ENCODE measurements at places on chromosomes 13 and 19.

- no peak for DNase-seq
These were observed 554.6 kb downstream of the RFC3 start for GRCh38 chr13:34372581-34372980.

GRCh38 chr19:51027873-51028272 is 1.5 kb upstream of the KLK11 start:
- no peak for DNase-seq

DNA sequence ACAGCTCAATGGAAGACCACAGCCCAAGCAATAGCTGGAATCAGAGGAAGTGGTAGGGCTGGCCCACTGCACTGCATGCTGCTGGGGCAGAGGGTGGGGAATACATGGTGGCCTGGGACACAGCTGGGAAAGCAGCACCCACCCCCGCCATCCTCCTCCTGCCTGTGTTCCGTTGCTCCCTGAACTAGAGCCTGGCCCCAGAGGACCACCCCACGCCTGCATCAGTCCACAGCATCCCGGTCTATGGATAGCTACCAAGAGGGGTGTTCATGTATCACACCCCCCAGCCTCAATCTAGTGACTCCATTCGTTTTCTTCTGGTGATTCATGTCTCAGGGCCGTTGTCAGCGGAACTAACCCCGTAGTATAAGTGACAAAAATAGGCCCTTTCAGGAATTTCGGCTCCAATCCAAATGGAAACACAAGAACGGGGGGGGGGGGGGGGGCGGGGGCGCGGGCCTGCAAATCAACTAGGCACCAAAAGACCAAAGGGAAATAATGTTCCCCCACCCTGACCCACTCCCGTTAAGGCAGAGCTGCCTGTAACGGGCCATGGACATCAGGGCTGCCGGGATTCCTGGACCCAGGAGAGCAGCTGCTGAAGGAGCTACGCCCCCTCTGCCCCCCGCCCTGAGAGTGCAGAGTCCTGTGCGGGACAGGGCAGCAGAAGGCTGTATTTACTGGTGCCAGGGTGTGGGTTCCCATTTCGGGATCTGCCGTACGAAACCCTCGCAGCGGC is 18.9 kb upstream of the EPHX3 start:
- DNase-seq, result no peak

DNA sequence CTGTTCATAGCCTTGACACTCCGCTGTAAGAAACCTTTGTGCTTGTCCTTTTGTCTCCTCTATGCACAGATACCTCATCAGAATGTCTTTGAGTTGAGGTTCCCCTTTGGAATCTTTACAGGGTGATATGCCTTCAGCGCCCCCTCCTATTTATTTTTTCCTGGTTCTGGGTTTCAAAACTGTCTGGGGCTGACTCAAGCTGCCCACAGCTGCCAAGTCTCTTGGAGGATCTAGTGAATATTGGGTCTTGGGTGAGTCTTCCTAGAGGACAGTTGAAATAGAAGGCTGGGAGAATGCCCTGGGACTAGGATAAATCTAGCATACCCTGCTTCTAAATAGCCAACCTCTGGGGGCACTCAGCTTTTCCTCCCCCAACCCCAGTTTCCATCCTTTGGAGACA is 930 bp downstream of the ZNF136 start:
- no peak for DNase-seq

DNA sequence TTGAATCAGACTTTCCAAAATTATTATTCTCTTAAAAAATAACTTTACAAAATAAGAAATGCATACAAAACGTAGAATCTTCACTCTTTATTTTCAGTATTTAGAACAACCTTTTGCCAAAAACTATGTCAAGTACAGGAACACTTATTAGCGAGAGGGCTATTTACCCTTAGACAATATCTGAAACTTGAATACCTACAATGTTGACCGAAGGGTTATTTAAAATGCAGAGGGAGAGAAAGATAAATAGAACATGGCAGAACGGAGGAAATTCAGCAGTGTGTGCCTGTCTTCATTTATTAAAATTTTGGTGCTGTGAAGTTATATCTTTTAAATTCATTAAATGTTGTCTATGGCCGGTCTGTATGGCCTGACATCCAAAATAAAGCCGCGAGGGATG is 198.8 kb downstream of the EFNB2 start:
- DNase-seq, result no peak

GRCh38 chr13:100746953-100747683 is 72.5 kb upstream of the TMTC4 start:
- no peak for DNase-seq

DNA sequence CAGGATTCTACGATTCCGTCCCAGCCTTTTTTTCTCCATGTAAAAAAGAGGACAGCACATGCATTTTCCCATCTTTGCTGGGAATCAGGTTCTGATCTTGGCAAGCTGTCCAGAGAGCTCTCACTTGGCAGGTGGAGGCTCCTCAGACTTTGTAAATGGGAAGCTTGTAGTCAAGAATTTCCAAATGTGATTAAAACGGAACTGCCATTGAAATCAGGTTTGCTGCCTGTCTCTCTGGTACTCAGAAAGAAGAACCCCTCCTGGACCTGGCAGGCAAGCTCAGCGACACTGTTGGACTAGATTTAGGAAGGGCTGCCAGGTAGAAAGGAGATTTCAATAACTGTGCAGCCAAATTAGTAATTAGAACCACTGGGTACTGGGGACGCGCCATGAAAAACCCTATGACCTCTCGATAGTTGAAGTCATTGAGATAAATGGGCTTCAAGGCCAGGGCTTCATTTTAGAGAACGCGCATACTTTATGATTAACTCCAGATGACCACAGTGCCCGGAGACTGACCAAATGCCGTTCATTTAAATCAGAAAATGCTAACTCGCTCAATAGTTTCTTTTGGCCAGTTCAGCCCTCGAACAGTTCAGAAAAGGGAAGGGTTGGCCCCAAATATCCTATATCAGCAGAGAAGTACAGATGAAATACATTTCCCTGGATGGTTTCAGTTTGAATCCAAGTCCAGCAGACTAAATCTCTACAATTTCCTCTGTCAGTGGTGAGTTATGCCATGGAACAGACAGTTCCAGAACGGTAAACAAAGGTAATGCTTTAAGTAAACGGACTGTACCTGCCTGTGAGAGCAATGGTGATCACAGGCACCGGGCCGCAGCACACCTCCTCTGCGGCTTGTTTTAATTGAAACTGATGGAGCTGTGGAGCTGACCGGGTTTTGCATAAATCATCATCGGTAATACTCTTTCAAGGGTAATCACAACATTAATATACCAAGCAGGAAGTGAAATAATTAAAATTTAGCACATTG is 517.4 kb downstream of the RFC3 start:
- no peak for DNase-seq

DNA sequence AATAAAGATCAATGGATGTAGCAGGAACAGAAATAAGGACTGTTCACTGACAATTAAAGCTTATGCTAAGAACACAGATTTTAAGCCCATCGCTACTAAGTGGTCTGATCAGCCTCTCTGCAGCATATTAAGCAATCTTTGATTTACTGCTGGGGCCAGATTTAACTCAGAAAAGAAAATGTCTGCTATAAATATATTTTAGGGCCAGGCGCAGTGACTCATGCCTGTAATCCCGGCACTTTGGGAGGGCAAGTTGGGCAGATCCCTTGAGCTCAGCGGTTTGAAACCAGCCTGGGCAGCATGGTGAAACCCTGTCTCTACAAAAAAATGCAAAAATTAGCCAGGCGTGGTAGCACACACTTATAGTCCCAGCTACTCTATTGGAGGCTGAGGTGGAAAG is 43.0 kb downstream of the METTL21C start:
- no peak for DNase-seq

DNA sequence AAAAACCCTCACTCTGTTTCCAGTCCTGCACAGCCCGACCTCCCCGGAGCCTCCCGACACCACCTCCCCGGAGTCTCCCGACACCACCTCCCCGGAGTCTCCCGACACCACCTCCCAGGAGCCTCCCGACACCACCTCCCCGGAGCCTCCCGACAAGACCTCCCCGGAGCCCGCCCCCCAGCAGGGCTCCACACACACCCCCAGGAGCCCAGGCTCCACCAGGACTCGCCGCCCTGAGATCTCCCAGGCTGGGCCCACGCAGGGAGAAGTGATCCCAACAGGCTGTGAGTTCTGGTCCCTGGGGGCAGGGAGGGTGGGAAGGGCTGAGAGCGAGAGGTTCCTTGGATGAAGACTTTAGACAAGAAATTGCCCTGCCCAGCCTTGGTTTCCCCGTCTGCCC is 5.4 kb downstream of the MADCAM1 start:
- DNase-seq, result no peak

DNA sequence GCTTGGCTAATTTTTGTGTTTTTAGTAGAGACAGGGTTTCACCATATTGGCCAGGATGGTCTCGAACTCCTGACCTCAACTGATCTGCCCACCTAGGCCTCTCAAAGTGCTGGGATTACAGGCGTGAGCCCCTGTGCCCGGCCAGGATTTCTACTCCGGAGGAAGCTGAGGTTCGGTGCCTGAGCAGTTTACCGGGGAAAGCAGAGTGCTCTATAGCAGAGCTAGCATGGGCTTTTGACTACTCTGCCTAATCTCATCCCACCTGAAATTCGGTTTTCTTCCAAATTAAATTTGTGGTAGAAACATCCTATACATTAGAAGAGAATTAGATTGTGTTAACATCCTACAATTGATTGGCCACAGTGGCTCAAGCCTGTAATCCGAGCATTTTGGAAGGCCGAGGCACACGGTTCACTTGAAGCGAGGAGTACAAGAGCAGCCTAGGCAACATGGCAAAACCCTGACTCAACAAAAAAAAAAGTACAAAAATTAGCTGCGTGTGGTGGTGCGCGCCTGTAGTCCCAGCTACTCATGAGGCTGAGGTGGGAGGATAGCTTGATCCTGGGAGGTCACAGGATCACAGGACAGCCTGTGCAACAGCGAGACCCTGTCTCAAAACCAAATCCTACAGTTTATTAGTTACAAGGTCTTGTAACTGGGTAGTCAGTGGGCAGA is 1.6 kb downstream of the RPL13A start:
- DNase-seq, result no peak
